ENCODE measurements at places on chromosomes 2 and 18.

GRCh38 chr2:28499282-28499681, 3.4 kb downstream of the PLB1 start:
- DNase-seq, result no peak

- peak; percentile 52 for DNase-seq
These were observed 152.0 kb downstream of the SRBD1 start for GRCh38 chr2:45458909-45459563.

DNA sequence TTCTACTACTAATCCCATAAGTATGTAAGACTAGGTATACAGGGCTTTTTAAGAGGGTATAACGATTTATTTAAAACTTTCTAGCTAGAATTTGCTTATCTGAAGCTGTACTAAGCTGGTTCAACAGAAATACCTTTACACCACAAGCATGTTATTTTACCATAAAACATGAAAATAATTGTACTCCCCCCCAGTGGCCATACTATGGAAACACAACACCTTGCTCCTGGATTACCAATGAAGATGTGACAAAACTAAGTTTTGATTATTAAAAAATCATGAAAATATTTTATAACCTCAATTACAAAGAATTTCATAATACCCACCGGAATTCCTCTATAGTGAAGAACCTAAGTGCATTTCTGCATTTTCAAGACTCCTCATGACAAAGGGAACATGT, 27.3 kb downstream of the LPIN2 start:
- DNase-seq, result peak; percentile 61

DNA sequence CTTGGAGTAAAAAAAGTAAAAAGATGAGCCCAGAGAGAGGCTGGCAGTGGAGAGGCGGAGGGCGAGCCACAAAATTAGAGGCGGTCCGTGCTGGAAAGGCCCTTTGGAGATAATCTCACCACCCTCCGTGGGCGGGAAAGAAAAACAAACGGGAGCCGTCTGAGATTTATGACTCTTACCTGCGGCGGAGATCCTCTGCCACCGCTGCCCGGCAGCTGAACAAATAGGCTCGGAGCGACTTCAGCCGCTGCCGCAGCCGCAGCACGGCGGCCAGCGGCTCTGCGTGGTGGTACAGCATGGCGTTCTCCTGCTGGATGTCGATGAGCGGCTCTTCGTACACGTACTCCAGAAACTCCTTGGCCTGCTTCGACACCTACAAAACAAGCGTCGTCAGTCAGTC, 94.6 kb downstream of the PLEKHM3 start:
- DNase-seq, result peak; percentile 61

GRCh38 chr18:49628881-49629795, 67.3 kb downstream of the LIPG start:
- peak; percentile 55 for DNase-seq

GRCh38 chr2:135337071-135337470, 193.9 kb downstream of the ZRANB3 start:
- DNase-seq, result no peak

GRCh38 chr2:234098681-234099080, 48.2 kb downstream of the SPP2 start:
- DNase-seq, result no peak

DNA sequence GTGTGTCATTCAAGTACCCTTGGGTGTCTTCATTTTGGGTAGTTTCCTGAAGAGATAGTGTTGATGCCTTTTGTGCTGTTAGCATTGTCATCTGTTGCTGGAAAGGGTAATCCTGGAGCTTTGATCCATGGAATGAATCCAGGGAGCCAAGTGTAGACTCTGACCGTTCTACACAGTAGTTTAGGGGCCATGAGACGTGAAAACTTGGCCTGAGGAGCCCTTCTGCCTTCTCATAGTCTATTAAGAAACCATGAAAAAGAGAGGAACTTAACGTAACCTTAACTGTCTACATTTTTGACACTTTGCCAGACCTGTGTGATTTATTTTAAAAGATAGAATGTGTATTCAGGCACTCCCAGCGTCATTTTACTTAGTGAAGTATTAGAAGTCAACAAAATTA, 194.0 kb downstream of the BABAM2 start:
- no peak for DNase-seq

All from small intestine (tissue), 16 donors.